ENCODE measurements at places on chromosomes 7 and 10.

- peak; percentile 57 for DNase-seq
Measured at GRCh38 chr10:33330543-33331378, 3.7 kb downstream of the NRP1 start.

- DNase-seq, result no peak
Measured at GRCh38 chr10:97533888-97534287, 35.2 kb downstream of the UBTD1 start.

- no peak for DNase-seq
Measured at GRCh38 chr7:124457841-124458240, 307.8 kb downstream of the GPR37 start.

- DNase-seq, result no peak
Measured at GRCh38 chr7:55048221-55048859, 29.5 kb downstream of the EGFR start.

- no peak for DNase-seq
Measured at GRCh38 chr7:14759785-14760184, 142.8 kb downstream of the DGKB start.

DNA sequence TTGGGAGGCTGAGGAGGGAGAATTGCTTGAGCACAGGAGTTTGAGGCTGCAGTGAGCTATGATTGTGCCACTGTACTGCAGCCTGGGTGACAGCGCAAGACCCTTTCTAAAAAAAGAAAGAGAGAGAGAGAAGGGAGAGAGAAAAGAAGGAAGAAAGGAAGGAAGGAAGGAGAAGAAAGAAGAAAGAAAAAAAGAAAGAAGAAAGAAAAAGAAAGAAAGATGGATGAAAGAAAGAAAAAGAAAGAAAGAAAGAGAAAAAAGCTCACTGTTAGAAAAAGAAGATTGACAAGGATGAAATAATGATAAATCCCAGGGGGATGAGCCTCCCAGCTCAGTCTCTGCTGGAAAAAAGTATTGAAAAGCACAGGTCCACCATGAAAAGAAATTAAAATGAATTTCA is 22.8 kb upstream of the CARD11 start:
- no peak for DNase-seq

GRCh38 chr10:3237530-3237929 is 64.9 kb upstream of the PITRM1 start:
- no peak for DNase-seq

GRCh38 chr10:25356609-25357008 is 181.8 kb downstream of the GPR158 start:
- DNase-seq, result no peak

GRCh38 chr7:71543396-71543795 is 411.5 kb downstream of the GALNT17 start:
- DNase-seq, result no peak

- no peak for DNase-seq
Measured at GRCh38 chr10:27448921-27449320, 55.2 kb upstream of the RAB18 start.

DNA sequence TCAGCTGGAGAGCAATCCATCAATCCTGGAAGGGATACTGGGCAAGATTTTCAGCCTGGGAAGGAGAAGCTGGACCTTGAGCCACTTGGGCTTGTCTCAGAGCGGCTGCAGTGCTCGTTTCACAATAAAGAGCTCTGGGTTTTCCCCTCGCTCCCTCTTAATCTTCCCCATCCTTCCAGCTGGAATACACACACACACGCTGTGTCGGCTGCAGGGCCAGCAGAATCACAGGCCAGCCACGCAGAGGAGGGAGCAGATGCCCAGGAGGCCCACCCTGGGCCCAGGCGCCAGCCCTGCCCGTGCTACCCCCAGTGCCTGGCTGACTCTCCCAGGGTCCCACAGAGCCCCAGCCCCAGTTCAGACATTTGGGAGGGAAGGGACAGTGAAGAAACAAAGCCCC is 255.1 kb downstream of the TNS3 start:
- DNase-seq, result no peak

GRCh38 chr7:112193915-112194502 is 12.2 kb downstream of the DOCK4 start:
- DNase-seq, result no peak

DNA sequence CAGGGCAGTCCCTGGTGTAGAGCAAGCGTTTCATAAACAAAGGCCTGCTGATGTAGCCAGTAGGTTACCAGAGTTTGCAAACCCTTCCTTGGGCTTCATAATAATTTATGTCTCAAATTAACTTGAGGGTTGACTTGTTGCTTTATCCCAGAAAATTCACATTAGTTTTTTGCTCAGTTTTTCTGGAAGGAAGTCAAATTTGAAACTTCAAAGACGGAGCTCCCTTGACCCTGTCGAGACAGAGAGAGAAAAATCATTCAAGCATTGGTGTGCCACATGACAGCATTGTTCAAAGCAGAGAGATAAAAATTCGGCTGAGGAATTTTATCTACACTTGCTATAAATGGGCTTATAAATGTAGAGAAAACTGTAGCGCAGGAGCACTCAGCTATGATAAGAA is 627.7 kb downstream of the TNS3 start:
- no peak for DNase-seq

DNA sequence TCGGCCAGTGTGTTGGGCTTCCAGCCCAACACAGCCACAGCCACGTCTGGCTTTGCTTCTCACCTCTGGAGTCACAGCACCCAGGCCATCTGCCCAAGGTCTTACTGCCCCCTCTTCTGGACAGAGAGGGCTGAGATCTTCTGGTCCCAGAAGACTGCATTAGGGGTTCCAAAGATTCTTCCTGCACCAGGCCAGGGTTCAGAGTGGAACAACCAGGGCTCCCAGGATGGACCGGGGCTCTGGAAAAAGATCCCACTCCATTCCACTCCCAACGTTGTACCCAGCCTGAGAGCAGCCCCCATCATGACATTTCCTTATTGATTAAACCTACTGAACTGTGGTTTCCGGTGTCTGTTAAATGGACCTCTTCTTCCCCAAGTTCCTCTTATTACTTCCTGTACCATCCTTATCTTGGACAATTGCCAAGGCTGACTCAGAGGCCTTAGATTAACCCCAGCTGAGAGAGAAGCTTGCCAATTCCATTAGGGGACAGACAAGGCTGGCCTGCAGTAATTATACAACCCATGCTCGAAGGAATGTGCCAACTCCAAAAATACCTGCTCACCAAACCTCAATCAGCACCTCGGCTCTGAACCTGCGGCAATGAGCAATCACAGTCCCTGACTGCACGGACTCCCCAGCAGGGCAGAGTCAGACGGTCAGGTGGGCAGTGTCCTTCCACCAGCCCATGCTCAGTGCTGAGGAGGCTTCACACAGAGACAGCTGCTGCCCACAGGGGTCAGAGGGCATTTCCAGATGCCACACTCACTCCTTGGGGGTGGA is 47.9 kb upstream of the NPFFR1 start:
- no peak for DNase-seq

DNA sequence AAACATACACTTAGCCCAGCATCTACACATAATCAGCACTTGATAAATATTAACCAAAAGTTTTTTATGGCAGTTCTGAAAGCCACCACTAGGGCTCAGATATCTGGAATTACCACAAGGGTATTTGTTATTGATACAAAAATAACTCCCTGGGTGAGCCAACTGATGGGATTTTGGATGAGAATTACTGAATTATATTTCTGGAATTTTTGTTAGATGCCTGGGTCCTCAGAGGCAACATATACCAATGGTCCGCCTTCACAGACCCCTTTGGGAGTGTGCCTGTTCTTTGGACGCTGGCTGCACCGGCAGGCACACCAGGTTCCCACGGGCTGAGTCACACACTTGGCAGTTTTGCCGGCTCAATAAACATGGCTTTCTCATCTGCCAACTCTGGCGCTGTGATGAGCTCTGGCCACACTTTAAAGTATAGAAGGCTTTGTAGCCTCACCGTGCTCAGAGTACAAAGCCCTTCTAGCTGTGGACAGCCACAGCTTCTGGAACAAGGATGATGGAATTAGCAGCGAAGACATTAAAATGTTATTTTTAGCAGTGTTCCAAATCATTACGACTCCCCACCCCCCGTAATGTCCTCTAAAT is 24.5 kb upstream of the EEPD1 start:
- no peak for DNase-seq

DNA sequence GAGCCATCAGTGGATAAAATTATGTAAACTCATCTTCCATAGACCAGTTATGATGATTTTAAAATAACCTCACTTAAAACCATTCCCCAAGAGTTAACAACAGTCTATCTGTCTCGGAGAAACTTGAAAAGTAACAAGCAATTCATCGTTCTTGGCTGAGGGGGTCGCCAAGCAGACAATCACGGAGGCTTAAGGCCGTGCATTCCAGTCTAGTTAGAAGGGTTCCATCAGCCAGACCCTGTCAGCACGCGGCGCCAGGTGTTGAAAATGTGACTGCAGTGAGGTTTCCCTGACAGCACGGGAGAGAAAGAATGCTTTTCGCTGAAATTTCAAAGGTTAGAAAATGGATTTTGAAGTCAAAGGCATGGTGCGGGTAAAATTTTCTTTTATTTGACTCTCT is 1025.0 kb upstream of the CELF2 start:
- DNase-seq, result no peak

GRCh38 chr7:101018271-101019167 is 1.4 kb upstream of the MUC17 start:
- DNase-seq, result no peak

- no peak for DNase-seq
Measured at GRCh38 chr10:129029051-129029450, 438.0 kb upstream of the MGMT start.

GRCh38 chr7:42858570-42858969 is 53.3 kb downstream of the C7orf25 start:
- no peak for DNase-seq

- DNase-seq, result no peak
Measured at GRCh38 chr7:48759431-48760080, 164.8 kb upstream of the CDC14C start.

Measured in stimulated activated CD8-positive, alpha-beta memory T cell treated with anti-CD3 and anti-CD28 coated beads, Interleukin-2, amount 100 ng/mL, for 48 hours (primary cell).